ENCODE measurements at places on chromosomes 2 and 18.

GRCh38 chr2:20465716-20466394 lies 19.0 kb downstream of the RHOB start:
- no peak for DNase-seq

DNA sequence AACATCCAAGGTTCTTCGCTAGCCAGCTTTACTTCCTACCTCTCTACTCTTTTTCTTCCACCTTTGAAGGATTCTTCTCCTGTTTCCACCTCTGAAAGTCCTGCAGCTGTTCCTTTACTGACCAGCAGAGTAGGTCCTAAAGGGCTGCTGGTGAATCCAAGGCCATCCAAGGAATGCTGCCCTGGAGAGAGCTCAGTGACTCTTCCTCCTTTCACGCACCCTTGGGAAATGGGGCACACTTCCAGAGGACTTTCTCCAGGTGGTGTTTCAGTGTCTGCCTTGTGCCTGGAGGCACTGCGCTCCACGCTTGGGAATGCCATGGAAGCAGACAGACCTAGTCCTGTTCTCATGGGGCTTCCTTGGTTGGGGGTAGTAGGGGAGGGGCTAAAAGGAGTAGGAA lies 45.4 kb downstream of the SLC16A14 start:
- no peak for DNase-seq

- no peak for DNase-seq
Observed at GRCh38 chr18:55510809-55511208, 77.2 kb downstream of the TCF4 start.

DNA sequence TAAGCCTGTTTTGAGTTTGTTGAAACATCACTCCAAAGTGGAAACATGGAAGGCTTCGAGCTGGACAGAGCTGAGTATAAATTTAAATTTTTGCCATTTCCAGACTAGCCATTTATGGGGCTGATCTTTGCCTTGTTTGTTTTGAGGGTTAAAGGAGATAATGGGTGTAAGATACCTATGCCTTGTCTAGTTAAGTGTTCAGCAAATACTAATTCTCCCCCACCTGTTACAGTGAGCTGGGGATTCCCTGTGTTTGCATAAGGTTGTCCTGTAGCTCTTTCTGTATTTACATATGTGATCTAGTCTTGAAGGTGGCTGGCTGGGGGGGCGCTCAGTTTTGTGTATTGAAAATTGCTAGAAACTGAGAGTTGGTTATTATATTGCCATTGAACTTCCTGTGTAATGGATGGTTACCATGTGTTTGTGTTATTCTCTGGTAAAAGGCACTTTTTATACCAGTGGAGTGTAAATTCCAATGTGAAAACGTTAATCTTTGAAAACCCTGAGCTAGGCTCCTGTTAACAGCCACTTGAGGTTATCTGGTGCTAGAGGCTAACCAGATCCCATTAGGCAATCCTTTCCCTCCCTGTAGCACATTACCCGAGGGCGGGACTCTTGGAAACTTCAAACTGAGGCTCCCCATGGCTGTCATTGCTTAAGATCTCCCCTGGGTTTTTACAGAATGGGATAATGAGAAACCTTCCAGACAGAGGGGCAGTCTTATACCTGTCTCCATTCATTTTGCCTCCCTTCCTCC lies 26.7 kb downstream of the TANC1 start:
- no peak for DNase-seq

GRCh38 chr2:7881466-7881865 lies 800.4 kb upstream of the ID2 start:
- no peak for DNase-seq

- no peak for DNase-seq
Observed at GRCh38 chr2:46422717-46423394, 56.5 kb upstream of the TMEM247 start.

DNA sequence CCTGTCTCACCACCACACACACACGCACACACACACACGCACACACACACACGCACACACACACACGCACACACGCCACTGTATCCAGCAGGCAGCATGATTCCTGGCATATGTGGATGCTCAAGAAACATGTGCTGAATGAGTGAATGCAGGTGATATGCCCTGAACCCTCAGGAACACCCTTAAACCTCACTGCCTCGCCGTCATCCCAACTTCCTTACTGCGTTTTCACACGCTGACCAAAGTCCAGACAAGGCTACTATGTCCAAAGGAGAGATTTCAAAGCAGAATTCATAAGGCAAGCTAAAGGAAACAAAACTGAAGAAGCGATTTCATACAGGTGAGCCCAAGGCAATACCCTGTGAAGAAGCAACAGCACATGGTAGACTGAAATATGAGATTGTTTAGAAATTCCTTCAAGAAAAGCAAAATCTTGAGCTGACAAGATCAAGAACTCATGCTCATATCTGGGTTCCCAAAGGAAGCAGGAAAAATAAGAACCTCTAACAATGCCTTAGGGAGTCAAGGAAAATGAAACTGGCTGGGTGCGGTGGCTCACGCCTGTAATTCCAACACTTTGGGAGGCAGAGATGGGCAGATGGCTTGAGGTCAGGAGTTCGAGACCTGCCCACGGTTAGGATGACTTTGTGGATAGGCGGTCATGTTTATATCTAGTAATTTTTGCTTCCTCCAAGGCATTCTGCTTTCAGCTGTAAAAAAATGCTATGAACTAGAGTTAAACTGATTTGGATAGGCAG lies 69.1 kb downstream of the TNFRSF11A start:
- DNase-seq = no peak

DNA sequence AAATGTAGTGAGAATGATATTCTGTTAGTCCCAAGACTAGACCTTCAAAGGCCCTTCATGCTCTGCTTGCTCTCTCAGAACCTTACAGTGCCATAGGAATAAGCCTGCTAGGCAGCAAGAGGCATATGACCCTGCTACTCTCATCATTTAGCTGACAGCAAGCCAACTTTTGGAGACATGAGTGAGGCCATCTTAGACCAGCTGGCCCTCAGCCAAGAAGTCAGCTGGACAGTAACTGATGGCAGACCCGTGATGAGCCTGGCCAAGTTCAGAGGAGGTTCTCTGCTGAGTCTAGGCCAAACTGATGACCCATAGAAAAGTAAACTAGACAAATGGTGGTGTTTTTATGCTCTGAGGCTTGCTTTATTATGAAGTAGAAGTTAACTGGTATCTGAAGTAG lies 82.6 kb downstream of the C18orf54 start:
- no peak for DNase-seq

GRCh38 chr2:206086716-206087350 lies 859 bp upstream of the INO80D start:
- no peak for DNase-seq

DNA sequence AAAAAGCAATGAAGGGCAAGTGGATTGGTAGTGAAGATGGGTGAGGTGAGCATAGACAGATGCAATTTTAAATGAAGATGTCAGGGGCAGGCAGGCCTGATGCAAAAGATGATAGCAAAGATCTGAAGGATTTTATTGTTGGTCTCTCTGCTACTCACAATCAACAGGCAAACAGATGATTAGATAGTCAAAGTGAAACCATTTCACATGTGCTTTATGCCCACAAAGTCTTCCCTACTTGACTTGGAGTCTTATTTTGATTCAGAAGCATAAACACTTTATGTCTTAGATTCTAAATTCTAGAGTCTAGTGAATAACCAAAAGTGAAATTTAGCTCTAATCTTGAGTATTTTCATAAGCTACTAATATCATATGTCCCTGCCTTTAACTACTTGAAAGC lies 153.8 kb upstream of the HNRNPA3 start:
- DNase-seq = no peak

DNA sequence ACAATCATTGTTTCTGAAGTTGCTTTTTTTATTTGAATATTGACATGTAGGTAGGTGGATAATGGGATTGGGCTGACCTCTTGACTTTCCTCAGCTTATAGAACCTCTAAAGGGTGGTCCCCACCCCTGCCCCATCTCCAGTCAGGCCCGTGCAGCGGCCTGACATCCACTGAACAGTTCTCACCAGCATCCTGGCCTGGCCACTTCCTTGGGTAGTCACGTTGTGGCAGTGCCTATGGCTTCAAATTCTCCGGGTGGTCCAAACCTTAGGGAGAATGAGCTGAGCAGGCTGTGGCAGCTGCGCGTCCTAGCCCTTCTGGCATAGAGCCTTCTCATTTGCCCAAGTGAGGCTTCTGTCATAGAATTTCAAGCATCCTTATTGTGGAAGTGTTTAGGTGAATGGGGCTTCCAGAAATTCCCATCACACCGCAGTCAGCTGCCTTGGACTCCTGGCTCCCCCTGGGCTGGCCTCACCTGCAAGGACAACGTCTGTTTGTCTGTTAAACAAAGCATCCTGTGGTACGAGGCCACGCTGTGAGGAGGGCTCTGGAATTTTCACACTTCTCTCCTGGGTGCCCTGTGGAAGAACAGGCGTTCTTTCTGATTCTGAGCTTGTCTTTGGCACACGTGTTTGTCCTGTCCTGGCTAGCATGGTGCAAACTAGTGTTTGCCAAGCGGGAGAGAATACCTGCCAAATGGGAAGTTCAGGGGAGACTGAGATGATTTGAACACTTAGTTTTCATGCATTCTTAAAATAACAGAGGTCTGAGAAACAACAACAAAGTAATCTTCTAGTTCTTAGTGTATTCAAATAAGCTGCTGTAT lies 31.8 kb upstream of the OTOS start:
- DNase-seq = no peak

All from central memory CD8-positive, alpha-beta T cell (primary cell).